SJSA1 (cell line): ENCODE measurements at places on chromosomes 2 and 18. TPM values are rescaled to one million over a fixed set of nuclear protein-coding genes. Genes with fewer than 3 reads are reported as not detected.
A peak's percentile ranks its signal among the peaks of the same experiment; 100 is the strongest.

GRCh38 chr2:27086724-27087593, at the start of gene KHK:
Gene KHK (plus strand): TSS chr2:27086772. CDS start chr2:27087260, 488 bp downstream.
- peak within 1 kb of the TSS; percentile 37 for H3K27ac ChIP-seq
- no peaks in the 10 kb centered on the region for H3K27me3 ChIP-seq
- peak within 1 kb of the TSS; percentile 46 for H3K4me3 ChIP-seq
- H3K4me1 ChIP-seq = peaks cover 20% of the 10 kb centered on the region
- no peak for DNase-seq

DNA sequence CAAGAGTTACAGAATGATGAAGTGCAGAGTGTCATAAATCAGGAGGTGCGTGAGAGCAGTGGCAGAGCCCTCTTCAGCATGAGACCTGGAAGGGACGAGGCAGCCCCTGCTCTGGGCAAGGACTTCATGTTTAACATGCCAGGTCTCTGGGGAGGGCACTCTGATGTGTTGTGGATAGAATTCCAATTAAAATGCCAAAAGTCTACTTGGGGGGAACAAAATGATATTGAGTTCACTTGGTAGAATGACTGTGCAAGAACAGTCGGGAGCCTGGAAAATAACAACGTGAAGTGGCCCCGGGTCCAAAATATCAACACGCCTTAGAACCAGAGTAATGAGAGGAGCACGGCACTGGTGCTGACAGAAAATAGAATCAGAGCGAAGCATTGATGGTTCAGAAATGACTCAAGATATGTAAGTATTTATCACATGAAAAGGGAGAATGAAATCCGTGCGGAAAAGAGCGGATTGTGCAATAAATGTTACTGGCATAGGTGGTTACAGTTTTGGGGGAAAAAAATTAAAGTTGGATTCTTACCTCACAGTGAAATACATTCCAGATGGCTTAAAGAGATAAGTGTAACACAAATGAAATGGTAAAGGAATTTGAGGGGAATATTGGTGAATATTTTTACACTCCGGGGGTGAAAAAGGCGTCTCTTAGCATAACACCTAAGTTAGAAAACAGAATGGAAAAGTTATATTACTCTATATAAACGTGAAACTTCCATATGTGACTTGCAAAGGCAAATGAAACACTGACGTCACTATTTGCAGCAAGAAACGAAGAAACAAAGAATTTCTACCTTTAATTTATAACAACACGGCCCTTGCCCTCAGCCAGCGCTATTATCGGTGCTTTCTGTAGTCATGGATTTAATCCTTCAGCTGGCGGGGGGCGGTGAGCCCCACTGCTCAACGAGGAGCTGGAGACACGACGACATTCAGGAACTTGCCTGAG, 159.4 kb upstream of the TWIST2 start:
- H3K36me3 ChIP-seq = no peaks in the 10 kb centered on the region
- DNase-seq = no peak
- H3K27ac ChIP-seq = no peak overlapping the region

DNA sequence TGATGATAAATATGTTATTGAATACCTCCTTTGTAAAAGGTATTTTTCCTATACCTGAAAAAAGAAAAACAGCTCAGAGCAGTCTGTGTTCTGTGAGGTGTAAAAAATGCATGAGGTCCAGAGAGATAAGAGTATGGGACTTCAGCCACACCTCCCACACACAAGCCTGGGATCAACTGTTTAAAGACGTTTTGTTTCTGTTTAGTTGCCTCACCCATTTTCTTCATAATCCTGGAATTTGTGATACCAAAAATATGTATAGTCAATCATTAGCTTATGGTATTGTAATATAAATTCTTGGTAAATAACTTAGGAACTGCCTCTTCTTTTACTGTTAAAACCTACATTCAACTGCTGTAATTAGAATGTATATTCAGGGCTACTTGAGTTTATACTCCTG, 1322.9 kb upstream of the TMEFF2 start:
- H3K4me3 ChIP-seq = no peak overlapping the region
- H3K27ac ChIP-seq = no peak overlapping the region
- DNase-seq = no peak
- H3K27me3 ChIP-seq = no peaks in the 10 kb centered on the region
- no peaks in the 10 kb centered on the region for H3K36me3 ChIP-seq

GRCh38 chr2:176680916-176681516, 411.8 kb downstream of the MTX2 start:
- H3K4me1 ChIP-seq = no peaks in the 10 kb centered on the region
- no peak overlapping the region for H3K4me3 ChIP-seq
- H3K27me3 ChIP-seq = peaks cover 10% of the 10 kb centered on the region; the same call in 1 of the 2 replicates

The IL1B gene
- 4.2 and 4.3 TPM in 2 replicates for total RNA-seq

DNA sequence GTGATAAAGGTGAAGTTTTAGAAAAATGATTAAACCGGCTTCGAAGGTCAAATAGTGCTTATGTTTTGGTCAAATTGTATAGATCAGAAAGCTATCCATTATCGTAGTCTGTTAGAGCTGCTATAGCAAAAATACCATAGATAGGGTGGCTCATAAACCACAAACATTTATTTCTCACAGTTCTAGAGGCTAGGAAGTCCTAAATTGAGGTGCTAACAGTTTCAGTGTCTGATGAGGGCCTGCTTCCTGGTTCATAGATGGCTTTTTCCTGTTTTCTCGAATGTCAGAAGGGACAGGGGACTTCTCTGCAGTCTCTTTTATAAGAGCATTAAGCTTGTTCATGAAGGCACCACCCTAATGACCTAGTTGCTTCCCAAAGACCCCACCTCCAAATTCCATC, 186.6 kb upstream of the ERBB4 start:
- H3K4me1 ChIP-seq = 0 out of 2 replicates have a peak, but pooled peaks cover 4% of the 10 kb centered on the region
- no peaks in the 10 kb centered on the region for H3K27me3 ChIP-seq
- H3K4me3 ChIP-seq = no peak overlapping the region
- no peak for DNase-seq
- no peaks in the 10 kb centered on the region for H3K36me3 ChIP-seq
- H3K27ac ChIP-seq = no peak overlapping the region

- H3K4me3 ChIP-seq = no peak overlapping the region
- H3K4me1 ChIP-seq = peaks cover 41% of the 10 kb centered on the region
- DNase-seq = no peak
Observed at GRCh38 chr2:46095830-46096229, 201.4 kb upstream of the EPAS1 start.

The MARCO gene
- total RNA-seq = not detected in 2 replicates

- no peak for DNase-seq
- no peaks in the 10 kb centered on the region for H3K27me3 ChIP-seq
Observed at GRCh38 chr2:146602383-146602782, 1242.4 kb upstream of the ACVR2A start.

The DRC1 gene
- not detected in 2 replicates for total RNA-seq

The SKOR2 gene
- total RNA-seq = not detected in 2 replicates

GRCh38 chr2:237744613-237745249, 53.8 kb upstream of the RBM44 start:
- DNase-seq = peak; percentile 70
- H3K4me3 ChIP-seq = no peak overlapping the region
- H3K27me3 ChIP-seq = no peaks in the 10 kb centered on the region
- H3K4me1 ChIP-seq = peaks cover 13% of the 10 kb centered on the region
- H3K36me3 ChIP-seq = peaks cover 41% of the 10 kb centered on the region
